ENCODE measurements at places on chromosomes 2 and 18.

- DNase-seq: no peak
Measured at GRCh38 chr2:120763931-120764330, 28.3 kb downstream of the GLI2 start.

DNA sequence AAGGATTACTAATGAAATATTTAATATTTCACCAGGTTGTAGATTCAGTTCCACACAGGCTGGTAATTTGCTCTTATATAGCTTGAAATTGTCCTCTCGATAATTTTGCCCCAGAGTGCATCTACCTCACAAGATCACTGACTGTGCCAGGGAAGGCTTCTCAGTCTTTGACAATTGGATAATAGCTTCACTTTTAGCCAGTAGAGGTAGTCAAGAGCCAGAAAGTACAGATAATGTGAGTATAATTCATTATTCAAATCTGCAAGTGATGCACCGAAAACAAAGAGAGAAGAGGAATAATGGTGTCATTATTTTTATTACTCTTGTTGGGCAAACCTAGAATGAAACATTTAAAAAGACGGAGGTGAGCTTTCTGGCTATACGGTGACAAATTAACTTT lies 292.8 kb downstream of the EN1 start:
- no peak for DNase-seq

DNA sequence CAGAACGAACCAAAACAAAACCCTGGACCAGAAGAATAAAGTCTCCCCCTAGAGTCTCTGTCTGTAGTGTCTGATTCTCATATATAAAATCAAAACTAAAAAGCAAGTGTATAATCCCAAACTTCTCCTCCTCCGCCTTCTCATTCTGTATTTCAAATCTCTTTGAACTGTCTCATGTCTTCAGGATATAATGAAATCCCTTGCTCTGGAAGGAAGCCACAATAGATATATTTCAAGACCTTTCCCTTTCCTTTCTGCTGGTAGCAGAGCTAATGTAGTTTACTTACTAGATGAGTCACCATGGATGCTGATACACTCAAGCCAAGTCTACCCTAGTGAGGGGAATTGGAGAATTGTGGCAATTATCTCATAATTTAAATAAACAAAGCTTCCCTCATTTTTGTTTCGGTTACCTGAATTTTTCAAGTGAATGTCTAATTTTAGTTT lies 33.5 kb upstream of the CCDC93 start:
- peak; percentile 44 for DNase-seq

DNA sequence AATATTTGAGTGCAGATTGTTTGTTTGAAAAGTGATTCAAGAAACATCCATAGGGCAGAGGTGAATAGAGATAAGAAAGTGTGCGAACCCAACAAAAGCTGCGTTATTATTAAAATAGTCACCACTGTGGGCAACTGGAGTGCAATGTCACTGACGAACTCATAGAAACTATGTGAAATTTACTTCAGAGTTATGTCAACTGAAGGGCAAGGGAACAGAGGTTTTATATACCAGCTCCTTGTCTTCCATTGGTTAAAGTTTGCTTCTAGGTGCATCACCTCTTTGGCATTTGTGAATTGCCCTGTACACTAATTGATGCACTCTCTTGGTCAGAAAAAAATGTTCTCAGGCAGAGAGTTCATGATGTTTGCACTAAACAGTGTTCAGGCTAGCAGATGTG lies 110.5 kb upstream of the NYAP2 start:
- no peak for DNase-seq

GRCh38 chr2:7849027-7849426 lies 832.8 kb upstream of the ID2 start:
- DNase-seq: no peak

Measured in HS-5 (cell line).